ENCODE measurements at places on chromosomes 6 and 20. TPM values are rescaled to one million over a fixed set of nuclear protein-coding genes. Genes with fewer than 3 reads are reported as not detected.

DNA sequence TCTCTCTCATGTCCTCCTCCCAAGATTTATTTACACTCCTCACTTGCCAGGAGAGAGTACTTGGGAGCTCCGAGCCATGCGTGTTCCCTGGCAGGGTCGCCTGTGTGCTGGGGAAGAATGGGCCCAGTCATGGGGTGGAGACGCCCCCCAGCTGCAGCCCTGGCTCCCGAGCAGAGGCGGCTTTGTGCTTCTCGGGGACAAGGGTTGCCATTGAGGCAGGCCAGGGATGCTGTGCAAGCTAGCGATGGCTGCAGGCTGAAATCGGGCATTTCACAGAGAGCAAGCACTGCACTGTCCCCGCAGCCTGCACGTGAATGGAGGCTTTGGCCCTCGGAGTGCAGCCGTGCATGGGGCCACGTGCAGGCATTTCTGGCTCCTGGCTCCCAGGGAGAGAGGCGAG is 23.8 kb downstream of the PHACTR3 start:
- DNase-seq: no peak

GRCh38 chr6:44892579-44892978 is 435.6 kb upstream of the RUNX2 start:
- no peak for DNase-seq

DNA sequence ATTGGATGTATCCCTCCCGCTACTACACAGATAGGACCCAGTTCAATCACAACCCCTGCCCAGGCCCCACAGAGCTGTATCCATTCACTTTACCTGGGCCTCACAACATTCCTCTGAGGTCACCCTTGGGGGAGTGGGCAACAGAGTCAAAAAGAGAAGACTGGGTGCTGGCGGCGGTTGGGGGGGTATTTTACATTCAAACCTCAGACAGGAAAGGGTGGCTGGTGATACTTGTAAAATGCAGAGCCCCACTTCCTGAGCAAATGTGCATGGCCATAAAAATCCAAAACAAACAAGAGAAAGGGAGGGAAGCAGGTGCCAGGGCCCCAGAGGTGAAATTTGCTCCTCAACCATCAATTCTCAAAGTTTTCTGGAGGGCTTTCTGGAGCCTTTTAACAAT is 3.5 kb downstream of the LRFN2 start:
- DNase-seq: no peak

Gene TMEM151B
- polyA plus RNA-seq: 0.50 TPM

DNA sequence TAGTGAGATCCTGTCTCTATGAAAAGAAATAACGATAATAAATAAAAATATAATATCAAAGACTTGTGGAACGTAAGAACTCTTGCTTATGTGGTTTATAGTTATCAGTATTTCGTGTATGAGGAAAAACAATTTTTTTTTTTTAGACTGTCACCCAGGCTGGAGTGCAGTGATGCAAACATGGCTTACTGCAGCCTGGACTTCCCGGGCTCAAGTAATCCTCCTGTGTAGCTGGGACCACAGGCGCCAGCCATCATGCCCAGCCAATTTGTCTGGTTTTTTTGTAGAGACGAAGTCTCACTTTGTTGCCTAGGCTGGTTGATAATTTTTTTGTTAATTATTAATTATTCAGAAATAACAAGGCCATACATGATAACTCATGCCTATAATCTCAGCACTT is 18.6 kb upstream of the CDK19 start:
- DNase-seq: no peak

Gene CFAP61
- polyA plus RNA-seq: 0.23 TPM

Gene DOK5
- polyA plus RNA-seq: 1.0 TPM

DNA sequence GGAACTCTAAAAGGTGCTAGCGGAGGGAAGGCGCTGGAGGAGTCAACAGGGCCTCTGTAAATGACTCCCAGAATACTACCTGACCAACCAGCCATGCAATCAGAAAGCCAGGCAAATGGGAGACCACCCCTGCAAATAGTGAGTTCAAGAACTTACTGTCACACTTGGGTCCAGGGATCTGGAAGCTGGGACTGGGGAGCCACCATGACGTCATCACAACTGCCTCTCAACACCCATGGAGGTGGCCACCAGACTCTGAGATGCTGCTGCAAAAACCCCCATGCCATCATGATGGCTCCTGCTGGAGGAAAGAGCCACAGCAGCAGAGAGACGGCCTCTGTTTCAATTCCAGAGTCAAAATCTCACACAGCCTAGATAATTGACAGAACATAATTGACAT is 8.5 kb upstream of the PDYN start:
- no peak for DNase-seq

Gene HCRTR2
- polyA plus RNA-seq: 0.07 TPM

- DNase-seq: no peak
Measured at GRCh38 chr6:73200735-73201134, 24.6 kb downstream of the KHDC1L start.

DNA sequence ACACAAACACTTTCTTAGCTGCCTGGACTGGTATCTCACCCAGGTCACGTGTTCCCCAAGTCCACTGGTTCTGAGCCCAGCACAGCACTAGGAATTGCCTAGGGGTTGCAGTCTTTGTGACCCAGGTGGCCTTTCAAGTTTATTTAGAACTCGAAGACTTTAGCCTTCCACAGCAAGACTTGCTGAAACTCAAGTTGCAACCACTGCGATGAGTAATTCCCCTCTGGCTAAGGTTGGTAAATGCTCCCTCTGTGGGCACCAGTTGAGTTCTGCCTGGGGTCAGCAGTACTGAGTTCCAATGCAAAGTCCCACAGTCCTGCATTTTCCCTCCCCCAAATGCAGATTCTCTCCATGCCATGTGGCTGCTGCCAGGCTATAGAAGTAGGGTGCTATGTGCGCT is 77.6 kb upstream of the MOCS1 start:
- DNase-seq: no peak

- DNase-seq: no peak
Measured at GRCh38 chr20:50828363-50829136, 33.7 kb downstream of the BCAS4 start.

DNA sequence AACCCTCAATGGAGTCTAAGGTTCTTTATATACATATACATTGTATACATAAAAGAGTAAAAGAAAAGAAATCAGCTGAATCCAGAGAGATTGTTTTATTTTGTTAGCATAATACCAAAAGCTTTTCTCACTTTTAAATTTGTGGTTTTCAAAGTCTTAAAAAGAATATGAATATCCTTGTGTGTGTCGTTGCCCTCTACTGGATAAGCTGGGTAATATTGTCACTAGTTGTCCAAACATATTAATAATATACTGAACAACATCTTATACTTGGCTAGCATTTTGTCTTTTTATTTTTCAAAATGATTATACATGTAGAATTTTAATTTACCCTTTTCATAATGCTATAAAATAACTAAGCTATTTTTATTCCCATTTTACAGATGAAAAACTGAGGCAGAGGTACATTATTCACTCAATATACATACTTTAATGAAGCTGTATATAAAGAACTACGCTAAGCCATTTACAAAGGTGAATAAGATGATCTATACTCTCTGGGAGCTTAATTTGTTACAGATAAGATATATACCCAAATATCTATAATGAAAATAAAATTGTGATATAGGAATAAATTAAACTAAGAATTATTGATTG is 531.7 kb downstream of the TFAP2B start:
- DNase-seq: no peak

DNA sequence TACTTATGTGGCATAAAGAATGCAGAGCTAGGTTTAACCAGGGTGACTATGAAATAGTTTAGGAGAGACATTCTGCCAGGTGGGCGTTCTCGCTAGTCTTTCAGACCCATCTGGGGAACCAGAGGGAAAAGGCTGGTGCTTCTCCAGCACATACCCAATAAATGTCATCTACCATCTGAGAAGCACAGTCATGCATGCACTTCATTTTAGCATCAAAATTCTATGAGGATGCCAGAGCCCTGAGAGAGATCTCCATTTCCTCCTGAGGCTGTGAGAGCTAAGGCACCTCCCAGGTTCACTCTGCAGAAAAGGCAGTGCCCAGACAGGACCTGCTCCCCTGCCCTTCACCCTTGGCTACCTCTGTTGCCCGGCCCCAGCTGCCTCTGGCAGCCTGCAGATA is 231.7 kb upstream of the PRND start:
- DNase-seq: no peak

DNA sequence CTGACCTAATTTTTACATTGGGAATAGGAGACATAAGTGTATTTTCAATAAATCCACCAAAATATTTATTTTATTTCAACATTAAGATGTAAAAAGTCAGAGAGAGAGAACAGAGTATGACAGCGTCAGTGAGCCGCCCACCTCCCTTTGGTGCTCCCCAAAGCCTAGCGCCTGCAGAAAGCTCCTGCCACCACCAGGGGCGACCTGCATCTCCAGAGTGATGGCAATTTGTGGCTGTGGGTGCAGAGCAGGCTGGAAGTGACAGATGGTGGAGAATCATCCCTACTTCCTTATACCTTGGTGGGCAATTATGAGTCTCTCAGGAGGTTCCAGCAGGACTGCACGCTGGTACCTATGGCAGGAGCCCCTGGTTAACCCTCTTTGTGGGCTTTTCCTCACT is 87.3 kb downstream of the PTPRT start:
- DNase-seq: no peak

- no peak for DNase-seq
Measured at GRCh38 chr6:98384801-98385200, 449.6 kb upstream of the POU3F2 start.

- DNase-seq: no peak
Measured at GRCh38 chr20:40891351-40891750, 137.3 kb upstream of the TOP1 start.

GRCh38 chr6:34226731-34227586 is 9.7 kb upstream of the HMGA1 start:
- no peak for DNase-seq

DNA sequence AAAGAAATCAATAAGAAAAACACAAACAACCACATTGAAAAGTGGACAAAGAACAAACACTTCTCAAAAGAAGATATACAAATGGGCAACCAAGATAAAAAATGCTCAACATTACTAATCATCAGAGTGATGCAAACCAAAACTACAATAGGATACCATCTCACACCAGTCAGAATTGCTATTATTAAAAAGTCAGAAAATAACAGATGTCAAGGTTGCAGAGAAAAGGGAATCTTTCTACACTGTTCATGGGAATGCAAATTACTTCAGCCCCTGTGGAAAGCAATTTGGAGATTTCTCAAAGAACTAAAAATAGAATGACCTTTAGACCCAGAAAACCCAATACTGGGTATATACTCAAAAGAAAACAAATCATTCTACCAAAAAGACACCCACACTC is 29.8 kb downstream of the KIF6 start:
- DNase-seq: no peak

GRCh38 chr20:45100563-45101245 is at the start of gene KCNS1:
TSS of gene KCNS1 (minus strand) at chr20:45101127. CDS start at chr20:45099236, 1,891 bp downstream.
- DNase-seq: no peak

Gene PKIB
- 7.0 TPM for polyA plus RNA-seq

- no peak for DNase-seq
Measured at GRCh38 chr20:17666481-17666880, 15.6 kb downstream of the RRBP1 start.

GRCh38 chr20:41329435-41330342 is 10.9 kb upstream of the LPIN3 start:
- peak; percentile 42 for DNase-seq

- DNase-seq: no peak
Measured at GRCh38 chr6:149852180-149852579, 12.0 kb downstream of the LRP11 start.

Gene COL19A1
- 0.34 TPM for polyA plus RNA-seq

- DNase-seq: no peak
Measured at GRCh38 chr6:140393665-140394540, 1019.5 kb upstream of the CITED2 start.

GRCh38 chr6:153790876-153791473 is 248.1 kb upstream of the OPRM1 start:
- DNase-seq: no peak

Gene CDH26
- polyA plus RNA-seq: 14.7 TPM

GRCh38 chr20:58824843-58825242 is 25.9 kb downstream of the GNAS-AS1 start:
- DNase-seq: no peak

GRCh38 chr6:19312241-19312978 is 524.8 kb upstream of the ID4 start:
- DNase-seq: no peak

Gene COL11A2
- polyA plus RNA-seq: 5.5 TPM

- no peak for DNase-seq
Measured at GRCh38 chr6:139330826-139331500, 39.2 kb upstream of the TXLNB start.

Gene TSBP1
- polyA plus RNA-seq: not detected

Gene BTN3A1
- 32.7 TPM for polyA plus RNA-seq

Gene PBOV1
- polyA plus RNA-seq: not detected

GRCh38 chr20:33664085-33664761 is 2.1 kb downstream of the C20orf144 start:
- DNase-seq: no peak

DNA sequence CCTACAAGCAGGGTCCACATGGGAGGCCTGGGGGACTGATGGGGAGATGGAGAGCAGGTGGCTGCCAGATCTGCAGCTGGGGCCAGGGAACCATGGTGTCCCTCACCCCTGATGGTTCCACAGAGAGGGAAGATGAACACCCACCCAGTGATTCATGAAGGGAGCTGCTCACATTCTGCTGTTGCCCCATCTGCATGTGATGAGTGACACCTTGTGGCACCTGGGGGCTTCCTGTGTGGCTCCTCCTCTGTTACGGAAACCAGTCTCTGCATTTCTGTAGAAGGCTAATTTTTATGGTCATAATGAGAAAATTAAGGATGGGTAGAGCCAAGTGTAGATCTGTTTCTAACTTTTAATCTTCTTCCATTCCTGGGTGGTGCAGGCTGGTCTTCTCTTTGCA is 217.1 kb downstream of the SMOC2 start:
- DNase-seq: no peak

- no peak for DNase-seq
Measured at GRCh38 chr20:32235331-32236047, 27.8 kb downstream of the POFUT1 start.

Gene TP53INP2
- polyA plus RNA-seq: 5.7 TPM

DNA sequence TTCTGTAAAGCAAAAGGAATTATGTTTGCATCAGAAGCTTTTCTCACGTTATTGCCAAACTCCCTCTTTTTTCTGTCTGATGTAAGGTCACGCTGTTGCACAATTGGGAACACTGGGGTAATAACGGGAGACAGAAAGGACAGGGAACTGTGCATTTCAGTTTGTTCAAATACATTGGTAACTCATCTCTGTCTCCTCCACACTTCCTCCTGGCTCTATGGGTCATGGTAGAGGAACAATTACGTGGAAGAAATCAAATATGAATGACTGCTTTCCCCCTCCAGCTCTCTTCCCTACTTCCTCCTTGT is 132.2 kb upstream of the TNFAIP3 start:
- no peak for DNase-seq

Gene SCRT2
- under 0.01 TPM for polyA plus RNA-seq

DNA sequence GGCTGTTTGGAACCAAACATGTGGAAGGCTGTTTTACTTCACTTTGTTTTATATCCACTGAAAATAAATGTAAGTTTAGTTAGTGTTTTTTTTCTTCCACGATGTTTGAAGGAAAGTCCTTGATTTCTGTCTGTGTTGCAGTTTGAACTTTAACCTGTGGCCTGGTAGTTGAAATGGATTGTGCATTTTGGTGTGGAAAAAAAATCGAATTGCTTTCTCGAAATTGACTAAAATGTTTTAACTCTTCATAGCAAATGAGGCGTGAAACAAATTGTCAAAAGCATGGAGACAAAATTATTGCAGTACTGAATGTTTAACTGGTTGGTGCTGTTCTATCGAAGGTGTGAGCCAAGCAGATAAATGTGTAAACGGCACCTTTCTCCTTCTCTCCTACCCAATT is 24.5 kb downstream of the ARID1B start:
- DNase-seq: no peak

- no peak for DNase-seq
Measured at GRCh38 chr20:39222101-39222500, 260.0 kb downstream of the DHX35 start.

- DNase-seq: no peak
Measured at GRCh38 chr6:25307805-25308494, 28.8 kb downstream of the CARMIL1 start.
